RCC 7860 (cell line): ENCODE measurements at places on chromosomes 2 and 18.
A peak's percentile ranks its signal among the peaks of the same experiment; 100 is the strongest.

GRCh38 chr2:95319481-95320343, 22.6 kb downstream of the KCNIP3 start:
- no peak for DNase-seq

- DNase-seq: no peak
These were observed 99.6 kb downstream of the ZAP70 start for GRCh38 chr2:97812931-97813330.

DNA sequence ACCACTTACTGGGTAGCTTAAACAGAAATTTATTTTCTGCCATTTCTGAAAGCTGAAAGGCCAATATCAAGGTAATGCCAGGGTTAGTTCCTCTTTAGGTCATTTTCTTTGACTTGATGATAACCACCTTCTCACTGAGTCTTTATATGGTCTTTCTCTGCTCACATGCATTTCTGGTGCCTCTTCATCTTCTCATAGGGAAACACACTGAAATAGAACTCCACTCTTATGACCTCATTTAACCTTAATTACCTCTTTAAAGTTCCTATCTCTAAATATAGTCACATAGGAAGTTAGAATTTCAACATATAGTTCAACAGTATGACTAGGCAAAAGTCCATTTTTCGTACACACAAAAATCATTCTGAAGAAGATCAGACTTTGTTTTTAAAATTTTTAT, 616.8 kb upstream of the VRK2 start:
- no peak for DNase-seq

DNA sequence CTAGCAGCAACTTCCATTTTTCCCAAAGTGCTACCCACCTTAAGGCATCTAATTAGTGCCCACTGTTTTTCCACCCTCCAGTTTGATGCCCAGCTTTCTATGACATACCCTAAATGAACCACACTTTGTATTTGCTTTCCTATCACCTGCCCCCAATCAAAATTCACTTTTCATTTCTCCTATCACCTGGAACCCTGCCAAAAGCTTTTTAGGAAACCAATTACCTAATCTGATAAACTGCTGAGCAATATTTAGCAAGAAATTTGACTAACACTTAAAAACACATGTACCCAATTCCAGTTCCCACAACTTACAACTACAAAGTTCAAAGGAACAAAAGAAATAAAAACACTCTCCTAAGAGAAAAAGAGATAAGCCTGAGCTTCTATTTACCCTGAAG, 71.7 kb downstream of the IKZF2 start:
- no peak for DNase-seq

- no peak for DNase-seq
These were observed 37.2 kb downstream of the ZNF521 start for GRCh38 chr18:25314838-25315190.

- DNase-seq: peak; percentile 21
These were observed 68.6 kb upstream of the MAL start for GRCh38 chr2:94956797-94957391.

DNA sequence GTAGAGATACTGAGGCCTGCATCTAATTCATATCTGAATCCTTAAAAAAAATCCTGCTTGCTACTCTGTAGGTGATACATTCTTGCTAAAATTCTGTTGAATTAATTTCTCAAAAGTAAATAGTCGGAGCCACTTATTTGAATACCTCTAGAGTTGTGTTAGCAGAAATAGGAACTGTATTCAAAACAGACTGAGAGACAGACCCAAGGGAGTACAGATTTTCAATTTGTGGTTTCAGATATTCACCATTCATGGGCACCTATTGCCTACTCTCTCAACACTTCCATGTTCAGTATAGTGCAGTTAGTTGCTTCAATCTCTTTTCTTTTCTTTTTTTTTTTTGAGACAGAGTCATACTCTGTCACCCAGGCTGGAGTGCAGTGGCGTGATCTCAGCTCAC, 46.6 kb upstream of the CTLA4 start:
- no peak for DNase-seq

- DNase-seq: no peak
These were observed 25.2 kb upstream of the ASB1 start for GRCh38 chr2:238401551-238401950.

GRCh38 chr2:98332989-98333388, 13.3 kb upstream of the CNGA3 start:
- DNase-seq: no peak

DNA sequence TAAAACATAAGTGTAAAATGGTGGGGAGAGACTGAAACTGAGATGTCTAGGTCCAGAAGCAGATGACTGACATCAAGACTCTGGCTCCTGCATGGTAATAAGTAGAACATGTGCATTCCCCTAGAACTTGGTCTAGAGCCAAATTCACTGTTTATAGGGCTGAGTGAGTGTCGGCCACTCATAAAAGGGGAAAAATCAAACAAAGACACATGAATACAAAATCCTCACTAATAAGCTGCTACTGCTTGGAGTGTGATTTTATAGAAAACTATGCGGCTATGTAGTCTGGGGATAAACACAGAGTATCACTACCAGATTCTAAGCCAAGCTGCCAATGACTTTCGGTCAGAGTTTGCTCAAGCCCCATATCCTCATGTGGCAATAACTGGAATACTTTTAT, 1080.8 kb upstream of the DDX18 start:
- no peak for DNase-seq

GRCh38 chr2:229363185-229363814, 92.2 kb upstream of the PID1 start:
- no peak for DNase-seq

GRCh38 chr18:55934821-55935220, 346.8 kb upstream of the TCF4 start:
- DNase-seq: no peak

DNA sequence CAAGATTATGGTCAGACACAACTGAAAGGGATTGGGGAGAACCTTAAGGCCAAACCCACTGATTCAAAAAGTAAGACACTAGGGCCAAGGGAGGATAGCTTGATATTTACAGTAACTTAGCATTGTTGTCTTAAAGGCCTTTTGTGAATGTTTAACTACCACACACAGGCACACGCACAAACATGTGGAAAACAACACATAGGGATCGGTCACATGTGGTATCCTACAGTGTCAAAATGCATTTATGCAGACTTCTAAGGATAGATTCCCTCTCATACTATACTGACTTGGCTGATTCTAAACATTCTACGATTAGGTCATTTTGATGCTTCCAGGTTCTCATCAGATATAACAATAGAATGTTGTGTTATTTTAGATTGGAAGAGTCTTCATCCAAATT, 638.9 kb upstream of the LRRTM1 start:
- DNase-seq: no peak

DNA sequence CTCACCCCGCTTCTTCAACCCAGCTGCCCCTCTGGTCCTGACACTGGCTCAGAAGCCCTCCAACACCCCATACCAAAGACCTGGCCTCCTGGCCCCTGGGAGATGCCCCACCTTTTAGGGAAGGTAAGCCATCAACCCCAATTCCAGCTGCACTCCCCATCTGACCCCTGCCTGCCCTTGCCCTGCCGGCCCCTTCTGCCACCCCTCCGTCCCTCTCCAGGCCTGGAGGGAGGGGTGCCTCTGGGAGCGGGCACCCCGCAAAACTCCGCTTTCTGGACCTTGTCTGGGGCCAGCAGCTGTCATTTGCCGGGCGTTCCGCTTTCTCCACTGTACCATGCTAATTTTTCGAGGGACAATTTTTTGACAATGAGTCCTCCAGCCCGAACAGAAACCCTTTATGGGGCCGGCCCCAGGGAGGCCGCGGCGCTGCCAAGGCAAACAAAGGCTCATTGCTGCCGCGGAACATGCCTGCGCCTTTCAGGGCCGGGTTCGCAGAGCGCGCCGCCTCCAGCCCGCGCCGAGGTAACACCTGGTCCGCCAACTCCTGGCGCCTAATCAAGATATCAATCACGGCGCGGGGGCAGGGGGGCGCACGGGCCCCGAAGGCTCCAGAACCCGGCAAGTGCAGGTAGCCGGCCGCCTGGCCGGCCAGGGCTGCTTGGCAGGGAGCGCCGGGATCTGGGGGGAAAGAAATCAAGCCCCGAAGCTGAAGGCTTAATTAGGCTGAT, 96.0 kb downstream of the INHBB start:
- no peak for DNase-seq

DNA sequence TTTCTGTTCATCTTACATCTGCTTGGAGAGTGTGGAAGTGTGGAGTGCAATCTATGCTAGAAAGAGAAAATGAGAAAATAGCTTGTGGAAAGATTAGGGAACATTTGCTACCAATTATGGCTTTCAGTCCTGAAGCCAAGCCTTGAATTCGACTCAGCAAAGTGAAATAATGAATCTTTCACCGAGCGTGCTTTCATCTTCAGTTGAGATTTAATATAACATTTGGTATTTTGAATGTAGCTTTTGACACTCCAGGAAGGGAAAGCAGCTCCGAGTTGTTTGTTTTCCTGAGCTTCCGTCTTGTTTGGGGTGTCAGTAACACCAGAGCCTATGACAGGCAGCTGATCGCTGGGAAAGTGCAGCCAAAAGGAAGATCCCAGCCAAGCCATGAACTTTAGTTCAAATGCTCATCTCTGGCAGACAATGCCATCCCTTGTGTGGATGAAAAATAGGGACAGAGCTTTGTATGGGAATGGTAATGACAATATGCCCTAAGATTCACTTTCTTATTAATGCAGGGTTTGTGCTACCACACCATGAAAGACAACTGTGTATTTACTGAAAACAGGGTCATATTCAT, 25.0 kb upstream of the PHLPP1 start:
- DNase-seq: no peak

GRCh38 chr2:95669441-95669991, 77.7 kb downstream of the TRIM43 start:
- DNase-seq: no peak

- no peak for DNase-seq
These were observed 198.3 kb downstream of the INO80D start for GRCh38 chr2:205887637-205888036.

DNA sequence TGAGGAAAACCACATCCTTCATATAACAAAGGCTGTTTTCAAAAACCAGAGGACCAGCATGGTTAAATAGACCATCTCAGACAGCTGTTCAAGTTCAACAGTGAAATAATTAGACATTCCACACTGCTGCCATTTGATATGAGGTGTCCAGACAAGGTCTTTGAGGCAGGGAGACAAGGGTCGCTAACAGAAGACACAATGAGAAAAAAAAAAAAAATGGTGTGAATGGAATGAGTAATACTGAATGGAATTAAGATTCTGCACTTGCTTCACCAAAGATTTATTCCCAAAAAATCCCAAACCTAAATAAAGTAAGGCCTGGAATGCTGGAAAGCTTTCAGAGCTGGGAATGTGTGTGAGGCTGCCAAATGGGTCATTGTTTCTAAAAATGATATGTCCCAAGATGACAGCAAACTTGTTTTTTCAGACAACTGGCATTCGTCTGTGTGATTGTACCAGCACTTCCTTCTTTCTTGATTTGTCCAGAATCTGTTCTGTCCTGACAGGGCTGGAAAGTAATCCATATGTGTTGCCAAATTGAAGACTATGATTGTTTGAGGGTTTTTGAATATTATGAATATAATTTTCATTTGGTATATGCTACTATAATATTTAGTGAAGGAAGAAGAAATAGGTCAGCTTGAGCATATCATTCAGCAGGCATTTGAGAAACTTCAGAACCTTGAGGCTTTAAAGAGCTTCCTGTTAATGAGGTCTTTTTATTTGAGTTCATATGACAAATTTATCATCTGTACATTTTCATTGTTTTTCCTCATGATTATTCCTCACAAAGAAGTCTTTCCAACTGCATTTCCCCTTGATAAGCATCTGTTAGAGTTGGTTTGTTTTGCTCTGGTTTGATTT, 85.2 kb upstream of the ITGA4 start:
- DNase-seq: no peak

DNA sequence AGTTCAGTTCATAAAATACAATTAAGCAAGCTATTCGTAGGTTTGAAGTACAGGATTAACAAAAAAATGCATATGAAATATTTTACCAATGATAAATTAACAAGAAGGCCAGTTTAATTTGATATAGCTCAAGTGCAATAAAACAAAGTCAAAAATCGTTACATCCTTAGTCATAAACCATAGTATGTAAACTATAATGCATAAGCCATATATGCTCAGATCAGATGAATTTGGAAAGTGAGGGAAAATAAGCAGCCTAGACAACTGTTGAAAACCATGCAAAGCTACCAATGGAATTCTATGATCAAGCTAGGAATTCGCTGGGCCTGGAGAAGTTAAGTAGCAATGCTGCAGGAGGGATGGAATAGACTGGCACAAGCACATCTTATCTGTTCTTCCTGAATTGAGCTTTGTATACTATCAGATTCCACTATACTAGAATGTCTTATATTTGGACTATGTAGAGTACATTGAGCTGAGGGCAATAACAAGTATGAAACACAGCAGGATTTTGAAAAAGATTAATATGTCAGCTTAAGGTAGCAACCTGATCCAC, 682.0 kb downstream of the IRS1 start:
- DNase-seq: no peak

GRCh38 chr2:234038076-234038802, 12.3 kb upstream of the SPP2 start:
- no peak for DNase-seq

DNA sequence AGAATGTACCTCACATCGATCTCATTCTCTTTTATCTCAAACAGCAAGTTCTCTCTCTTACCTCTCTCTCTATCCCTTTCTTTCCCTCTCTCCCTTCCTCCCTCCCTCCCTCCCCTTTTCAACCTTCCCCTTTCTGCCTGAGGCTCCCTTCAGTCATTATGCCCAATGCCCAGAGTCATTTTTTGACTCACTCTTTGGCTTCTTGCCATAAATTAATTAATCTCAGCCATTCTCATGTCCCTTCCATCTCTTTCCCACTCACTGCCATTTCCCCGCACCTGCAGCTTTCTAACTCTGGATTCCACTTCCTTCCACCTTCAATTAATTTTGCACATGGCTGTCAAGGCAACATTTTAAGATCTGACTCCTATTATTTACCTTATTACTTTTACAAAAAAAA, 60.1 kb downstream of the EVA1A start:
- DNase-seq: no peak

DNA sequence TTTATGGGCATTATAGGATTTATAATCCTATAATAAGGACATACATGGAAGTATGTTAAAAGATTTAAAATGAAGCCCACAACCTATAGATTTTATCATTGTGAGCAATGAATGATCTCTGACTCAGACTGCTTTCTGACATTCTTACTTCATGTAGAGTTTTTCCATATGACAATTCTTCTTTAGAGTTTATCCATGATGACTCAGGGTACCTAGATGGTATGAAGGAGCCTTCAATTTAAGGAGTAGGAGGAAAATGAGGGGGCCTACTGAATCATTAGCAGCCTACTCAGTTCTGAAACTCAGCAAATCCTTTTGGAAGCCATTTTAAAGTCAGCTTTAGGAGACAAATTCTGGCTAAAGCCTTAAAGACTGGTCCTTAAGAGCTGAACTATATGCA, 10.4 kb downstream of the PELI1 start:
- DNase-seq: peak; percentile 62
